IPS DF 6.9 (cell line): ENCODE measurements at places on chromosomes 11 and 22.

GRCh38 chr22:41096841-41097240, 4.4 kb downstream of the EP300 start:
- no peak for DNase-seq

GRCh38 chr11:121961321-121961801, 154.7 kb downstream of the BLID start:
- DNase-seq, result no peak

GRCh38 chr11:20963596-20963995, 294.2 kb downstream of the NELL1 start:
- no peak for DNase-seq

DNA sequence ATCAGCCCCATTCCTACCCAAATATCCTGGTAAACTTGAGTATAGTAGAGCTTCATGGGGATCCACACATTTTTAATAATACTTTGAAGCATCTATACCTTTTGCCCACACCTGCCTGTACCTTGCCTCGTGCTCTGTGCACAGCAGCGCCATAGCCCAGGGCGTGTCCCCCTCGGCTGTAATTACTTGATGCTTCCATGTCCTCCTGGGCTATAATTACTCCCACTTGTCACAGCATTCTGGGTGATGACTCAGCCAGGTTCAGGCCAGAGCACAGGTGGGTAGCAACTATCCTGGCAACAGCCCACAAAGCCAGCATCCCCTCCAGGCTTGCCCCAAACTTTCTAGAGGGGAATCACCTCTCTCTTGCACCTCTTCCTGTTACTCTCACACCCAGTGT, 23.7 kb upstream of the SLC36A4 start:
- no peak for DNase-seq

- no peak for DNase-seq
These were observed 40.2 kb downstream of the WT1 start for GRCh38 chr11:32395127-32395526.

DNA sequence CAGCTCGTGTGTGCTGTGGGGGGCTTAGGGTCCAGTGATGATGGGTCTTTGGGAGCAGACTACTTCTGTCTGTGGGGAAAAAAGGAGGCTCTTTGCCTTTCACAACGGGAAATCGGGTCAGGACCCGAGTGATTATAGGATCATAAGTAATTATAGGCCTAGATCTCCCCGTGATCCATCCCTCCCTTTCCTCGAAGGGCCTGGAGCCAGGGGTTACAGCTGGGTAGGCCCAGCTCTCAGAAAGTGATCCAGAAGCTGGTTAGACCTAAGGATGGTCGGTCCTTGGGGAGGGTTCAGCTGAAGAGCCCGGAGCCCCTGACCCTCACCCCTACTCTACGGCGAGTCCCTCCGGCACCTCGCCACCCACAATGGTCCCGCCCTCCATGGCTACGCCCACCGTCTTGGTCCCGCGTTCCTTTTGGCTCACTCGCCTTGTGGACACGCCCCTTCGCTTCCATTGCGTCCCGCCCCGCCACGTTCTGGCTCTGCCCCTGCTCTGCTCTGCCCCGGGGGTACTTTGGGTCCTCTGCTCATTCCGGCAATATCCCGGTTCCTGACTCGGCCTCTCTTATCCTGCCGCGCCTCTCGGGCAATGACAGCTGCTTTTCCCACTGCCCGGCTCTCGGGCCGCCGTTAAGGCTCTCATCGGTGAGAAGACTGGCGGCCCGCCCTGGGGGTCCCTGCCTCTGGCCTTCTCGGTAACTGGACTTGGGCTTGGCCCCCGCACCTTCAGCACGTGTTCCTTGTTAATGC, 5.0 kb downstream of the IGSF22 start:
- peak; percentile 89 for DNase-seq

DNA sequence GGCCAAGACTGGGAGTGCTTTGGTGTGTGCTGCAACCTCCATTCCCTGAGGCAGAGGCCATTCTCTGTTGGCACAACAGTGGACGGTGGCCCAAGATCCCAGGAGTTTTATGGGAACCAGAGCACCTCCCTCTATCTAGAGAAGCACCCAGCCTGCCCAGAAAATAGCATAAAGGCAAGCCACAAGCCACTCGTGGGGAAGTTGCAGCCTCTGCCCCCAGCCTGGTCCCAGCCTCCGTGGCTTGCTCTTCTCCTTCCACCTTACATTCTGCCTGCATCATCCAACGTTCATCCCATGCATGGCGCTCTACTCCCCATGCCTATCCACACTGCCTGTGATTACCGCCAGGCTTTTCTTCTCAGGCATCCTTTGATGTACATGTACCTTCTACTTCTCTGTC, 15.8 kb downstream of the IL17RA start:
- no peak for DNase-seq

GRCh38 chr11:97717922-97718321, 1302.8 kb upstream of the CNTN5 start:
- no peak for DNase-seq

- no peak for DNase-seq
These were observed 10.4 kb upstream of the ZNF74 start for GRCh38 chr22:20383538-20383937.

DNA sequence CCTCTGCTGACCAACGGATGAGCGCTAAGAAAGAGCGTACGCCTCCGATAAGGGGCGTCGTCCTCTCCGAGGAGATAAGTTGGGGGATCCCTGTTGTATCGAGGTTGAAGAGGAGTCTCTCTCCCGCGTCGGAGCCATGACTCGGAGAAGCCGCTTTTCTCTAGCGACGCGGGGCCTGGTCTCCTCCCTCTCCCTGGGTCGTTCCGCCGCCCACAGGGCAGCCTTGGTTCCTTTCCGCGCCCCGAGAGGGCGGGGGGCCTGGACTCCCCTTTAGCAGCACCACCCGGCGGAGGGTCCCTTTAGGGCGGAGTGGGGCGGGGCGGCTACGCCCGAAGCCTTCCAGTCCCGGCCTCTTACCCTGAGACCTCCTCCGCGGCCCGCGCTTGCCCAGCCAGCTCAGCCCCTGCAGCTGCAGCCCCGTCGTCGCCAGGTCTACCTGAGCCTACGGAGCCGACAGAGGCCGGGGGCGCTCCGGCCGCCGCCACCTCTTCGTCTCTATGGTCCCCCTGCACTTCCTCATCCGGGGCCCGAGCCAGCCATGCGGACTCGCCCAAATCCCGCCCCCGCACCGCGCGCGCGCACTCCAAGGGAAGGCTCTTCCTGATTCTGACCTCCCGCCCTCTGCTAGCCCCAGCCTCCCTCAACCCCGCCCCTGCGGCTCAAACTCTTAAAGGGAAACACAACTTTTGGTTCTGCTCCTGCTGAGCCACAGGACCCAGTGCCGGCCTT, at the start of gene PRR14L:
TSS of gene PRR14L (minus strand) at position 497 of the 729 bp plus-strand sequence. CDS start 11,272 bp downstream, outside the sequence.
- peak; percentile 90 for DNase-seq

- no peak for DNase-seq
These were observed 341.6 kb downstream of the CTTN start for GRCh38 chr11:70739811-70740487.

DNA sequence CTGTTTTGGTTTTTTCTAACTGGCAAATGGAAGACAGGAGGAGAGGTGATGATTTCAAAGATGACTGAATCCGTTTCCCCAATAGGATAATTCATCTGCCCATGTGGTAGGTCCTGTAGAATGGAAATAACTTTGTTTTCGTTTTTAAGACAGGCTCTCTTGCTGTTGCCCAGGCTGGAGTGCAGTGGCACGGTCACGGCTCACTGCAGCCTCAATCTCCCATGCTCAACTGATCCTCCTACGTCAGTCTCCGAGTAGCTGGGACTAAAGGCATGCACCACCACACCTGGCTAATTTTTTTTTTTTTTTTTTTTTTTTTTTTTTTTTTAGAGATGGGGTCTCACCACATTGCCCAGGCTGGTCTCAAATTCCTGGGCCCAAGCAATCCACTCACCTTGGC, 77.4 kb upstream of the BIRC3 start:
- DNase-seq, result no peak

DNA sequence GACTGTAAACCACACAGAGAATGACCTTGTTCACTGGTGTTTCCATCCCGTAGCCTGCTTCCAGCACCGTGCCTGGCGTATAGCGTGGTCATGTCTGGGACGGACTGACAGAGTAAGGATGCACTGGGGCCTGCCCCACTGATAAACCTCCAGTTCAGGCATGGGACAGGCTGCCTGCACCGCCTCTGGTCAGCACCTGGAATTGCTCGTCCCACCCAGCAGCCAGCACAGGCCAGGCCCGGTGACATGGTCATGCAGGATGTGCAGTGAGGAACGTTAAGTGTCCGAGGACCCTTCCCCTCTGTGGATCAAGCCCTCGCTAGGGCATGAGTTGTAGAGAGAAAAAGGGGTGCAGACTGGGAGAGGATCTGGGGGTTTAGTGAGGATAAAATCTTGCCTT, 44.8 kb downstream of the LMO1 start:
- DNase-seq, result no peak

GRCh38 chr11:63882555-63883242, 34.3 kb downstream of the RCOR2 start:
- DNase-seq, result no peak

DNA sequence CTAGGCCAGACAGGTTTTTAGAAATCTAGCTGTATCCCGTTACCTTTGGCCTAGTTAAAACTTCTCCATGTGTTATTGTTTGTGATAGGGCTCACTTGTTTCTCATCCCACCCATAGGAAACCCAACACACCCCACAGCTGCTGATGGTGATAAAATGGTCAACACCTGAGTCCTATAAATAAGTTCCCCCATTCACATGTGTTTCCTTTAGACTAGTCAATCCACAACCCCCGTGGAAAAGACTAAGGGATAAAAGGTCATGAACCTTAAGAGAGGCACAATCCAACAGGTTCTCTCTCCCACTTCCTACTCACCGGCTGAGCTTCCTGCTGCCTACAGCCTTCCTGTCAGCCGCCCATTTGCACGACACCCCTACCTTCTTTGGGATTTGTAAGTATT, 768.4 kb downstream of the JRKL start:
- DNase-seq, result no peak

DNA sequence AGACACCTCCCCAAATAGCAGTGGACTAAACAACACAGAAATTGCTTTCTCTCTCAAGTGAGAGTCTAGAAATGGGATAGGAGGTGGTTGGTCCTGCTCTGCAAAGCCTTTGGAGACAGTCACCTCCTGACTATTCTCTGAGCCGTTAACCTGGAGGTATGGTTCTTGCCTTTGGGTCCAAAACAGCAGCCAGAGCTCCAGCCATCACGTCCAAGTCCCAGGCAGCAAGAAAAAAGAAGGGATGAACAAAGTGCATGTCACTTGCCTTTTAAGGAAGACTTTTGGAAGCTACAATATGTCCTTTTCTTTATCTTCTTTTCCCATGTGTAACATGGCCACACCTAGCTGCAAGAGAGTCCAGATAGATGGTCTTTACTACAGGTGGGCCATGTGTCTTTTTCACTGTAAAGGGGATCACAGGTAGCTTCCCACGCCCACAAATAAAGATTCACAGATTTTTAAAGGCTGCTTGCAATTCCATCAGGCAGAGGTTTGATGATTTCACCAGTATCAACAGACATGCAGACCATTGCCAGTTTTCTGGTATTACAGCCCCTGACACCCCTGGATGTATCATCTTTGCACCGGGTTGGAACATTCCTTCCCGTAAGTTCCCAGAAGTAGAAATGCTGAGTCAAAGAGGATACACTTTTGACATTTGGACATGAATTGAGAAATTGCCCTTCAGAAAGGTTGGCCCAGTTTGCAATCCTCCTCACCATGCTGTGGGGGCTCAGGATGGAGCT, 66.0 kb downstream of the MYEOV start:
- no peak for DNase-seq

GRCh38 chr11:67482275-67482826, 475 bp upstream of the AIP start:
- DNase-seq, result no peak

- no peak for DNase-seq
These were observed 6.6 kb downstream of the LIMK2 start for GRCh38 chr22:31218565-31219262.

GRCh38 chr22:46224044-46224897, 25.8 kb downstream of the CDPF1 start:
- DNase-seq, result no peak

DNA sequence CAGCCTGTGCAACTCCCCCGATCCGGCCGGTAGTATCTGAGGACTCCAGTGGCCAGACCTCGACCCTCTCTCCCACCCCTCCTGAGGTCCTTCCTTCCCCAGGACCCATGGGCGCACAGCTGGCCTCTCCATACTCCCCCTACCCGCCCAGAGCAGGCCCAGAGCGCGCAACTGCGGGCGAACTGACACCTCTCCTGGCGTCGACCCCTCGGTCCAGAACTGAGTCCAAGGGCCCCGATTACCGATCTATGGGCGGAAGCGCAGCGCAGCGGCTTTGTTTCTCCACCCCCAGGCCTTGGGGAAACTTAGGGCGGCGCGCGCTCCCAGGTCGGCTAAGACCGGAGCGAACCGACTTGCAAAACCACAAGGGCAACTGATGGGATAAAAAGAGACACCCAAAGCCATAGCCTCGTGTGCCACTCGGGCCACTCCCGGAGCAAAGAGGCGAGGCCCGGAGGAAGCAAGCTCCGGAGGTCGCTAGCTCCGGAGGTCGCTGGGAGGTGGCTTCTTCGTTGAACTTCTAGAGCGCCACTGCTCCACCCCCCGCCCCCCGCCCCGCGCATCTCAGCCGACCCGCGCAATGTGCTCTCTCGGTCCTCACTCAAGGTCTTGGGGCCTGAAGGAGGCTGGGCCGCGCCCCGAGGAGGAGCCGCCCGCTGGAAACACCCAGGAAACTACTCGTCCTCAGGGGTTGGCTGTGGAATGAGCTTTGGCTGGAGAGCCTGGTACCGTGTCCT, 9.8 kb upstream of the ALX4 start:
- DNase-seq, result no peak

GRCh38 chr11:115887727-115888126, 383.5 kb upstream of the CADM1 start:
- no peak for DNase-seq

GRCh38 chr11:116865696-116866095, 28.3 kb upstream of the APOA1 start:
- no peak for DNase-seq

DNA sequence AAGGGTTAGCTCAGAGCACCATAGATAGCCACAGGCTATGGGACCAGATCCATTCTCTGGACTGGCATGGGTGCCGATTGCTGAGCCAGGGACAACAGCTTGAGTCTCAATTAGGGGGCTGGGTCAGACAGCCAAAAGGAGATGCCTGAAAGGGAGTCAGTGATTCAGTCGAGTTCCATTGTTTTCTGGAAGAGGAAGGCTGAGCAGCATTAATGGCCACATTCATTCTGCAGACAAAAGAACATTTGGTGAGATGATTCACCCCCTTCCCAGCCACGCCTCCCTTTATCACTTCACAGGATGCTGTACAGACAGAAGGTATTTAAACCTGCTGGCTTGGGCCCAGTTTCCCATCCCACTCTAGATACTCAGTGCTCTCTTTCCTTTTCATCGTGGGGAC, 131.9 kb downstream of the ADAMTS15 start:
- DNase-seq, result peak; percentile 20

GRCh38 chr11:1152316-1153104, 5.2 kb upstream of the MUC5AC start:
- DNase-seq, result no peak

DNA sequence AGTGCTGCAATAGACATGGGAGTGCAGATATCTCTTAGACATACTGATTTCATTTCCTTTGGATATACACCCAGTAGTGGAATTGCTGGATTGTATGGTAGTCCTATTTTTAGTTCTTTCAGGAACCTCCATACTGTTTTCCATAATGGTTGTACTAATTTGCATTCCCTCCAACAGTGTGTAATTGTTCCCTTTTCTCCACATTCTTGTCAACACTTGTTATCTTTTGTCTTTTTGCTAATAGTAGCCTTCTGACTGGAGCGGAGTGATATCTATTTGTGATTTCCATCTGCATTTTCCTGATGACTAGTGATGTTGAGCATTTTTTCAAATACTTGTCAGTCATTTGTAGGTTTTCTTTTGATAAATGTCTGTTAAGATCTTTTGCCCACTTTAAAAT, 128.9 kb downstream of the CTNND1 start:
- DNase-seq, result no peak
